Tibial artery (tissue), 4 donors: ENCODE measurements at places on chromosomes 5 and 9.
A peak's percentile ranks its signal among the peaks of the same experiment; 100 is the strongest.

- peak; percentile 10 for DNase-seq
- no peak overlapping the region for H3K4me3 ChIP-seq
- no peak overlapping the region for H3K27ac ChIP-seq
- H3K36me3 ChIP-seq = peaks cover 61% of the 10 kb centered on the region
Observed at GRCh38 chr9:97573482-97574073, 59.6 kb downstream of the TSTD2 start.

DNA sequence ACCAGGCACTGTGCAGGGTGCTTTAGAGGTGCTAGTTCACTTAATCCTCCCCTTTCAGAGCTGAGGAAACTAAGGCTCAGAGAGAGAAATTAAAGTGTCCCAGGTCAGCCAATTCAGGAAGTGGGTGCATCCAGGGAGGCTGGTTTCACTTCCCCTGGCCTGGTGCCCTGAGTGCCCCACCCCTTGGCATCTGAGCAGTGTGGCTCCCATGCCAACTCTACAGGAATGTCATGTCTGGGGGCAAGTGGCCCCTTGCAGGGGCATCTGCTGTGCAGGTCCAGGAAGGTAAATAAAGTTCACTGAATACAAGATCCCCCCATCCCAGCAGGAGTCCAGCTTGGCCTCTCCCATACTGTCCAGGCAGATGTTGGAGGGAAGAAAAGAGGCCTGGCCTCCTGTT lies 4.4 kb upstream of the N4BP3 start:
- no peak overlapping the region for H3K4me3 ChIP-seq
- no peaks in the 10 kb centered on the region for H3K36me3 ChIP-seq
- peaks cover 44% of the 10 kb centered on the region for H3K27me3 ChIP-seq
- DNase-seq = no peak
- peaks cover 10% of the 10 kb centered on the region for H3K4me1 ChIP-seq

DNA sequence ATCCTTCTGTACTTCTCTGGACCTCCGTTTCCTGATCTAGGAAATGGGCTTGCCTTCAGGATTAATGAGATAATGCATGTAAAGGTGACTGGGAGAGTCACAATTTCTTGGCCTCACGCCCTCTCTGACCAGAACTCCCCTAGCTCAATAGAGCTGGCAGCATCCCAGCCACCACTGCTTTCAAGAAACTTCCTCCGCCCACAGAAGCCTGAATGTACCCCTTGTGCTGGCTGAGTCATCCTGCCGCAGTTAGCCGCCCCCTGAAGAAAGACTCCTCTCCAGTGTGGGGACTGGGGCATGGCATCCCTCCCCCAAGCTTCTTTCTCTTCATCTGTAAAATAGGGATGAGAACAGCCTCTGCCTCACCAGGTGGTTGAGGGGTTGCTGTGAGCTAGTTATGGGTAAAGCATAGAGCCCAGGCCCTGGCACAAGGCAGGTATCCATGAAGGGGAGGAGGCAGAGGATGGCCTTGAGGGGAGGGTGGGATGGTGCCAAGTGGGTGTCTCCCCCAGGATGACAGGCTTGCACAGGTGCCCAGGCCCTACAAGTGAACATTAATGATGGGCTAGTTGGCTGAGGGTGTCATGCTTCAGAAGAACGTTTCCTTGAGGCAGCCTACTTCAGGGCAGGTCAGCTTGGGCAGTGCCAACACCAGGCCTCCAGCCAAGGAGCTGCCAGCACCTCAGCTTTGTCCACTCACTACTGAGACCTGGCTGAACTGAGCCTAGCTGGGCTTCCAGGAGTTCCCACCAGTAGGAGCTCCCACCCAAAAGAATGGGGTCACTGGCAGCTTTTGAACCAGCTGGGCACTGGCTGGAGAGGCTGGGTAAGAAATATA lies 3.4 kb downstream of the PDLIM4 start:
- no peak overlapping the region for H3K4me3 ChIP-seq
- no peaks in the 10 kb centered on the region for H3K27me3 ChIP-seq
- DNase-seq = peak; percentile 74
- H3K36me3 ChIP-seq = no peaks in the 10 kb centered on the region

GRCh38 chr9:137435980-137436760 lies 5.0 kb downstream of the ENTPD8 start:
- H3K27ac ChIP-seq = no peak overlapping the region
- H3K27me3 ChIP-seq = peaks cover 50% of the 10 kb centered on the region
- H3K4me1 ChIP-seq = peaks cover 6% of the 10 kb centered on the region

- H3K4me1 ChIP-seq = peaks cover under 1% of the 10 kb centered on the region
- H3K36me3 ChIP-seq = no peaks in the 10 kb centered on the region
- no peaks in the 10 kb centered on the region for H3K27me3 ChIP-seq
- no peak for DNase-seq
Observed at GRCh38 chr9:89967527-89967926, 362.7 kb downstream of the GADD45G start.

DNA sequence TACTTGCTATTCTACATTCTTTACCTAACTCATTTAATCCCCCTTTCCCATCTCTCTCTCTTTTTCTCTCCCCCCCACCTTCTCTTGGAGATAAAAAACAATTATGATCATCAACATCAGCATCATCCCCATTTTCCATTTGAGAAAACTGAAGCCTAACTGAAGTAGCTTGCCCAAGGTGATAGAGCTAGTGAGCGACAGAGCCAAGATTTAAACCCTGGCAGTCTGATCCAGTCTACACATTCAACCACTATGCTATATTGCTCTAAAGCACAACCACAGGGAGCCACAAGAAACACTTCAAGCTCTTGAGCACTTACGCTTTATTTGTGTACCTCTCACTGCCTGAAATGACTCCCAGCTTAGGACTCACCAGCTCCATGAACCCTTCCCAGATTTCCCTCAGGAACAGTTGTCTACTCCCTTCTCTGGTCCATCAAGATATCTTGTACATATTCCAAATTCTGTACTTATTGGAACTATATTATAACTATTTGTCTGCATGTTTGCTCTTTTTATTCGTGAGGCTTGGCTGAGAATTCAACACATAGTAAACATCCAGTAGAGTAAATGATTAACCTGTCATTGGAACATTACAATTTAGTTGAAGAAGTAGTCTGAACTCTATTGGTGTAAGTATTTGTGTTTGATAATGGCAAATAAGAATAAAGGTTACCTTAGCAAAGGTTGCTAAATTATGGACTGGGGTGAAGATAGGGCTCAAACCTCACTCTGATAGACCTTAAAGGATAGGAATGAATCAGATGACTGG lies 164.8 kb downstream of the EFNA5 start:
- DNase-seq = no peak
- H3K27me3 ChIP-seq = no peaks in the 10 kb centered on the region
- no peak overlapping the region for H3K27ac ChIP-seq
- no peaks in the 10 kb centered on the region for H3K4me1 ChIP-seq
- H3K36me3 ChIP-seq = no peaks in the 10 kb centered on the region
